ENCODE measurements at places on chromosomes 5 and 9.

DNA sequence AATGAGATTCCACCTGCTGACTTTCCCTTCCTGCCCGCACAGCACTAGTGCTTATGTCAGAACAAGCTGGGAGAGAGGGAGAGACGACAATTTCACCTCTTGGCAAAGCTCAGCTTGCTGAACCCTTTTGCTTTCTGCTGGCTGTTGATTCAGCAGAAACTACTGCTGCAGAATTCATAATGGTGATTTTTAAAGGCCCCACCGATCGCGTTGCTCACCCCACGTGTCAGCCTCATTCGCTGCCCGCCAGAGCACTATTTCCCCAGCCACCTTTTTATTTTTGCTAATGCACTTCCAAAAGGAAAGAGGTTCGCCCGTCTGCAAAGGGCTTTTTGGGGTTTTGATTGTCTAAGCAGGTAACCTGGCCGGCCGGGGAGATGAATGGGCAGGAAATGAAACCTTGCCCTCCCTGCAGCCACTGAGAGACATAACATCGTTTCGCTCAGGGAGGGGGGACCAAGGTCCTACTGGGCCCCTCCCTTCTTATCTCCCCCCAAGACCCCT, 1.3 kb downstream of the PPP2R2B start:
- DNase-seq: no peak

DNA sequence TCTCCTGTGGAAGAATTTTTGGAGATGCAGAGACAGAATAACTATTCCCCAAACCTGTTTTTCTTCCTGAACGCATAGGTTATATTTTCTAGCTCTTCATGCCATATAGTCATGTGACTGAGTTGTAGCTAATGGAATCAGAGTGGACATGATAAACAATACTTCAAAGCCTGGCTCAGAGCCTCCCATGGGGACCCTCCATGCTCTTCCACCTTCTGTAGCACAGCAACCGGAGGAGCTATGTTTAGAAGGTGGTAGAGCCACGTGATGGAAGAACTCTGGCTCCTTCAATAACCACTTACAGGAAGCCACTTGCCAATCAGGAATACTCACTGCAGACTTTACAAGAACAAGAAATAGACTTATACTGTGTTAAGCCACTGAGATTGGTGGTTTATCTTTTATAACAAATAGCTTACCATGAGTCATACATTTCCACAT, 39.2 kb downstream of the NADK2 start:
- DNase-seq: no peak

GRCh38 chr9:19232823-19233194, 2.3 kb downstream of the DENND4C start:
- no peak for DNase-seq

- no peak for DNase-seq
Measured at GRCh38 chr5:173334808-173335207, 6.6 kb upstream of the STC2 start.

GRCh38 chr5:113102121-113102531, 125.5 kb downstream of the DCP2 start:
- DNase-seq: no peak

DNA sequence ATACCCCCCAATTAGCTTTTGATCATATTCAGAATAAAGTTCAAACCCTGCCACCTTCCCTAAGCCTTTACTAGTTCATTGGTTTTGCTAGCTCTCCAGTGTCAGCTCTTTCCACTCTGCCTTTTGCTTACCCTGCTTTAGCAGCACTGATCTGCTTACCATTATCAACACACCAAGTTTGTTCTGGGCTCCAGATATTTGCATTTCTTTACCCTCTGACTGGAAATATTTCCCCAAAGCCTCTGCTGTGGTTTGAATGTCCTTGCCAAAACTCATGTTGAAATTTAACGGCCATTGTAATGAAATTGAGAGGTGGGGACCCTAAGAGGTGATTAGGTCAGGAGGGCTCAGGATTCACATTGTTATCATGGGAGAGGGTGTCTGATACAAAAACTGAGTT, 99.5 kb downstream of the GCNT1 start:
- DNase-seq: no peak

- DNase-seq: no peak
Measured at GRCh38 chr5:1312993-1313833, 18.3 kb upstream of the TERT start.

DNA sequence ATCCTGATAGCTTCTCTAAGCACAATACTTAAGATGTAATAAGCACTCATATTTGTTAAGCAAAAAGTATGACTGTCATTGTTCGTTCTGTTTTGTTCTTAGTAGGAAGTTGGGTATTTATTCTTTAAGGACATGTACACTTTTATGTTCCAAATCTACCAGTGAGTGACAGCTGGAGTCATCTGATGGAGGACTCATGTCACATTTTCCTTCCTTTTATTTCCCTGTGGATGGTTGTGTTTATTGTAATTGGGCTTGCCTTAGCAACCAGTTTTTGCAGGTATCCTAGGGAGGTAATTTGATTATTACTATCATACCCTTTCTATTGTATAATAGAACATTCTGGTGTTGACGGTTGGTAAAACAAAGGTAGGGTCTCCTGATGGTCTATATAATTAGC, 145.7 kb downstream of the ZSWIM6 start:
- no peak for DNase-seq

DNA sequence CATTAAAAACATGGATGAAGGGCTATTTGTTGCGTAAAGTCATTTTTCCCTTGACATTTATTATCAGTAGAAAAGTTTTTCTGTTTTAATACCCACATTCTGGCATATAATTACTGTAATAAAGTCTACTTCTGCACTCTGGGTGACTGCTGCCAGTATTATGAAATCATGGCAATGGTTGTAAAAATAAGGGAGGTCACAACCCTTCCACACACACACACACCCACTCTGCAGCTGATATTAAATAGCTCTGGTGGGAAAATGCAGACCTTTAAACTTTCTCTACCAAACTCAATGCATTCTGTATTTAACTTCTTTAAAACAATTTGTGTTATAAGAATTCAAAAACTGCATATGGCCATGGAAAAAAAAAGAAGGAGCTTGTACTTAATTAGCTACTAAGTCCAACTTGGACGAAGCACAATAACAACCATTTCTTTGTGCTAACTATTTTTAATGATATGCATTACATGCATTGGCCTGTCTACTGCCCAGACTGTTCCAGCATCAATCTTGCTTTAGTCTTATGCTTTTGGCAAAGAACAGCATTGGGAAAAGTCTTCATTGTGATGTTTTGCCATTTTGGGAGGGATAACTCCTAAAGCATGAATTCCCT, 137.6 kb upstream of the MAP3K1 start:
- DNase-seq: no peak

GRCh38 chr9:136978073-136978864, 965 bp downstream of the PTGDS start:
- no peak for DNase-seq

DNA sequence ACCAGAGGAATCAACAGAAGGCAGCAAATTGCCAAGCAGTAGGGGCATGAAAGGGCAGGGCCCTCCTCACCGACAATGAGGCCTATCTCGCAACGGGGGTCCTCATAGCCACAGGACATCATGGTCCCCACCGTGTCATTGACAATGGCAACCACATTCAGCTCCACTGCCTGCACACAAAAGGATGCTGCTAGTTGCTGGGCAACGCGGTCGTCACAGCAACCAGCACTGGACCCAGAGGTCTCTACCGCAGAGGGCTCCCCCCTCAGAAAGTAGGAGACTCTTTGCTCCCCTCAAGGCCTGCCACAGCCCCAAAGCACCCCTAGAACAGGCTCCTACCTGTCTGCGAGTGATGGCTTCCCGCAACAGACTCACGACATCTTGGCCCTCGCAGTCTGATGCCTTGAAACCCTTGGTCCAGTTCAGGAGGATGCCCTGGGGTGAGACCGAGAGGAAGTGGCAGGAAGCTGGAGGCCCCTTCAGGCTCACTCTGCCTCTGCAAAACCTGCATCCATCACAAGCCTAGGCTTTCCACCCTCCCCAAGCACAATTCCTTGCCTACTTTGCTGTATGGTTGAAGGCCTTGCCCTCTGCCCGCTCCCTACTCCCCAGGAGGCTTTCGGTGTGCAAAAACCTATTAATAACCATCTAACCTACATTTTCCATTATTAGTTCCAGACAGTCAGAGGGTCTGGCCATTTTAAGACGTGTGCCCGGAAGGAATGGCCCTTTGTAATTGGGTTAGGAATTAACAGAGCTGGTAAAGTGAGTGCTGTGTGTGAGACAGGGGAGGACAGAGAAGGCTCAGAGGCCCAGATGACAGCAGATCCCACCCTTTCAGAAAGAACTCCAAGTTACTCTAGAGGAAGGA, 15.2 kb downstream of the HK3 start:
- no peak for DNase-seq

DNA sequence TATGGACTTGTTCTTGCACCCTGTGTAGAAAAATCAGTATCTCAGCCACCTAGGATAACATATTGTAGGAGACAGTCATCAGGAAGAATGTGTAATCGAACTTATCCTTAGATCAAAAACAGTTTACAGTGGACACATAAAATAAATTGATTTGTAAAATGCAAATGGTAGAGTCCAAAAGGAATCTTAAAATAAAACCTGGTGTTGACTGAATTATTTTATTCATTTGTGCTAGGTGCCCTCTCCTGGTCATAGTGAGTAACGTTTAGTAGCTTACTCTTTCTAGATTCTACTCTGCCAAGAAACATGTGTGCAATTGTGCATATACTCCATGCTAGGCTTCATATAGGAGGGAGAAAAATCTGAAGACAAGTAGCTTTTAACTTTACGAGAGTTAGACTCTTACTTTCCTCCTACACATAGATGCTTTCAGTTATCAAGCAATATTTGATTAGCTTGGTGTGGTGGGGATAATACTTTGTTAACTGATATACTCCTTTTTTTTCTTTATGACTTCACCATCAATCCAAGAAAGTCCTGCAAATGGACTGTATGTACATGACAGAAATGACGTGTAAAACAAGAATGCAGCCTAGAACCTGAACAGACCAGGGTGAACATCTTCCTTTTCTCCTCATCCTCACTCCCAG, 23.7 kb upstream of the LOX start:
- no peak for DNase-seq

DNA sequence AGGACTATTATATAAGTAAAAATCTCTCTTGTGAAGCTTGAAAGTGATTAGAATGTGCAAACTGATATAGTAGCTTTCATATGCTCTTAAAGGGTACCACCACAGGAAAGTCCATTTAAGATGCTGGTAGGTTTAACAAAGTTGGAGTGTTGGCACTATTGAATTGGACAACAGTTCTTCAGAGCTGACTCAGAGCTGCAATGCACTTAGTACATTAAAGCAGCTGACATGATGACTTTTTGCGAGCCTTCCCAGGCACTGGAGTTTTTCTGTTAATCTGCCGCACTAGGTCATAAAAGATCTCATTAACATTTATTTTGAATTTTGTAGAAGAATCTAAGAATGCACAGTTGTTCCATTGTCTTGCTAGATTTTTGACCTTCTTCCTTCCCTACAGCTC, 243.8 kb downstream of the ADAMTSL1 start:
- no peak for DNase-seq

DNA sequence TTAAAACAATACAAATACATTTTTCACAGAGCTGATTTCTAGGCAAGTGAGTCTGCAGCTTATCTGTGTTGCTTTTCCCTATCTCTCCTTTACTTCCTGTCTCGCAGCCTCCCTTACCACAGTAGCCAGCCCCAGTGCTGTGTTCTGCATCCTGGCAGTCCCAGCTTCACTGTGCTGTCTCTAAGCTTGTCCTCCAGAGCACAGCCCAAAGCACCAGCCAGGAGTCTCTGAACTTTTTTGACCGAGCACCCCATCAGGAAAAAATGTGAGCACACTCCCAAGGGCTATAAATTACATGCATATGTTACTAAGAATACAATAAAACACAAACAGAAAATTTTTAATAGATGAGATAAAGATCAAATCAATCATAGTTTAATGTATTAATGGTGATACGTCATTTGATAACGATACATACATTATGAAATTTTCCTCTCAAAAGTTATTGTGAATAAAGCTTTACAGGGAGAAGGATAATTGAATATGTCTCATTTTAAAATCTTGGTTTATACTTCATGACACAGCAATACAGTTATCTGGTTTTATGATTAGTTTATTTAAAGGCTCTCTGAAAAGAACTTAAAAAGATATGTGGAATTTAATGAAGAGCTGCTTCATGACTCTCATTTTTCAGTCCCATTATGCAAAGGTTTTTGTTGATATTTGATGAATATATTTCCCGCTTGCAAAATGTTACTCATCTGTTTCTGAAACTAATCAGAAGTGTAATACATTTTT, 7.3 kb upstream of the RHOBTB3 start:
- no peak for DNase-seq

GRCh38 chr5:170484847-170485615, 18.8 kb upstream of the KCNIP1 start:
- DNase-seq: no peak

GRCh38 chr5:126081209-126081608, 342.0 kb upstream of the GRAMD2B start:
- DNase-seq: no peak

DNA sequence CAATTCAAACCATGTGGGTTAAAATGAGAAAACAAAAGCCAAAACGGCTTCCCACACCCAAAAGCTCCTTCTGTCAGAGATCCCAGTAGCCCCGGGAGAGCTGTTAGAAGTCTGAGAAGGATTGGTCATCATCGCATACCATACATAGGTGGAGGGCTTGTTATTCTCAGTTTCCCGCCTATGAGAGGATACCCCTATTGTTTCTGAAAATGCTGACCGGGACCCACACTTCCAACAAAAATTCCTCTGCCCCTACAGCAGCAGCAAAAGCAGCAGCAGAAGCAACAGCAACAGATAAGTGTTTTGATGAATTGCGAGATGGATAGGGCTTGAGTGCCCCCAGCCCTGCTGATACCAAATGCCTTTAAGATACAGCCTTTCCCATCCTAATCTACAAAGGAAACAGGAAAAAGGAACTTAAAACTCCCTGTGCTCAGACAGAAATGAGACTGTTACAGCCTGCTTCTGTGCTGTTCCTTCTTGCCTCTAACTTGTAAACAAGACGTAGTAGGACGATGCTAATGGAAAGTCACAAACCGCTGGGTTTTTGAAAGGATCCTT, at the start of gene TEK:
Gene TEK (plus strand): TSS at position 245 of the 561 bp plus-strand sequence. CDS start 366 bp downstream, outside the sequence.
- no peak for DNase-seq

DNA sequence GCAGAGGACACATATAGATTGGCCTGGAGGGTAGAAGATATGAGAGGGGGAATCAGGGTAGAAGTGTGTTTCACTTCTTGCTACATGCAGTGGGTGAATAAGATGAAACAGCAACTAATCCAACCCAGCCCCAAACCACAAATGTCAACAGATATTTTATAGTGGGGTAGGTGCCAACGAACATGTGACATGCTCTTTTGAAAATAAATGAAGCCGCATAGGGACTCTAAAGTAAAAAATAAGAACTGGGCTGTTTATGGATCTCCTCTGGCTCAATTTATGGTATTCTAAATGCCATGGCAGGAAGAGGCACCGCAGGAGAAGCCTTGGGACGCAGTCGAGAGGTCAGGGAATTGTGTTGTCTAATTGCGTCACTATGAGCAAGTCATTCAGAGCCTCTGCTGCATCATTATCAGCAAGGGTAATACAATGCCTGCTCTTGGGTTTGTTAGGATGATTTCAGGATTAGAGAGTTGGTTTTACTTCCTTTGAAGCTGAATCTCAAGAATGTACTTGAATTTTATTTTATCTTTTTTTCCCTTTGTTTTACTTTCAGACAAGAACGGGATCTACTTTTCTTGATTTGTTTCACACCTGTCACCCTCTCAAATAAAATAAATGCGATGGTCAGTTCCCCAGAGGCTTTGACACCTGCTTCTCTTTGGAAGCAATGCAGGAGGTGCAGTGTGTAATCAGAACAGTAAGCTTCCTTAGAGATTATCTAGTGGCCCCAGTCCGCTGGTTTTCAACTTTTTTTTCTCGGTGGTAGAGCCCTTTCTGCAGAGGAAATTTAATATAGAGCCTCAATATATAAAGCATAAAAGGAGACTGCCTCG, 375.6 kb upstream of the CLINT1 start:
- DNase-seq: no peak

GRCh38 chr5:109180668-109181067, 229.1 kb downstream of the PJA2 start:
- no peak for DNase-seq
